ENCODE measurements at places on chromosomes 11 and 22.

DNA sequence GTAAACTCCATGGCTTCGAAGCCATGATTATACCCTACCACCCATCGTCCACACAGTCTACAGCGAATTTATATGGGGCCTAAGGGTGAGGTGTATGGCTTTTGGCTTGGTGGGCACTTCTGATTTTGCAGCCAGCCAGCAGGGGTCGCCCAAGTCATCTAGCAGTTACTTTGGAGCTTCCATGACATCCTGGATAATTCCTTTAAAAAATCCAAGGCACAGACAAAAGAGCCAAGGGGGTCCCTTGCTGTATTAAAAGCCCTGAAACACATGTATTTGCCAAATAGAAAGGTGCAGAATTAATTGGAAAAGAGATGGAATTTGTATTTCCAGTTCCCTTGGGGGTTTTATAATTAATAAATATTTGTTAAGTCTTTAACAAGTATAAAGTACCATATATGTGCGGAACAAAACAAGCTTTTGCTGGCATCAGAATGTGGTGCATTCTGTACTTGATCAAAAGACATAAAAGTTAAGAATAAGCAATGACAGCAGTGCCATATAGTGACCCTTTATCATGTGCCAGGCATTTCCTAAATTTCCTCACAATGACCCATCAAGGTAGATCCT lies 132.8 kb upstream of the PITPNB start:
- no peak for DNase-seq

DNA sequence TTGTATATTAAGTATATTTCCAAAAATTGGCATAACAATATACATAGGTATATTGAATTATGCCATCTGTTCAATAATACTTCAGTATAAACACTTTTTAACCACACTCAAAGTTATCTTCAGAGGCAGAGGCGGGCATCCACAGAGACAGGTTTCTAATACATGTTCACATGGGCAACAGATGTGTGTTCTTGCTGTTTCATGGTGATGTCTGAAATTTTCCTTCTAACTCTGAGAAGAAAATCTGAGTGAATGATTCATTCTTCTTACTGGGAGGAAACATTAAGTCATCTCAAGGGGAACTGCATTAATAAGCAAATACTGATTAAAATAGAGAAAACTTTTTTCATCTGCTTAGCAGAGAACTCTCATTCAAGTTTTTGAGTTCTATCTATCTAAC lies 1074.5 kb downstream of the LRRC4C start:
- DNase-seq, result no peak

GRCh38 chr22:47878460-47878859 lies 1116.0 kb downstream of the TBC1D22A start:
- DNase-seq, result no peak

GRCh38 chr22:24128631-24129262 lies 52.5 kb upstream of the SUSD2 start:
- DNase-seq, result no peak

DNA sequence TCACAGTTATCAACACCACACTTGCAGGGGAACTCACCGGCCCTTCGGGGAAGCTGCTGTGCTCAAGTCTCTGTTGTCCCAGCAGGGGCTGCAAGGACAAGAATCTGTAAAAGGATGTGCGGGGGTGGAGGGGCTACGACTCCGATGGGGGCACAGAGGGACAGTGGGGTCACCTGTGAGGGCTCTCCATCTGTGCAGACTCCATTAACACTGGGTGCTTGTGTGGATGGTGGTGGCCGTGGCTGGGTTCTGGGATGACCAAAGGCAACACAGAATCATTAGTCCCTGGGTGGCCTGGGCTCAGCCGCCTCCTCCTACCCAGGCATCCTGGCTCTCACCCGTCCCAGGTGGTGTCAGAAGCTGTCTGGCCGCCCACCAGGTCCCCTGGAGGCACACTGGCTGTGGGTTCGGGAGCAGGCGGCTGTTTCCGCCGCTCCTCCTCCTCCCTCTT lies 10.2 kb upstream of the RBM4B start:
- DNase-seq, result no peak

DNA sequence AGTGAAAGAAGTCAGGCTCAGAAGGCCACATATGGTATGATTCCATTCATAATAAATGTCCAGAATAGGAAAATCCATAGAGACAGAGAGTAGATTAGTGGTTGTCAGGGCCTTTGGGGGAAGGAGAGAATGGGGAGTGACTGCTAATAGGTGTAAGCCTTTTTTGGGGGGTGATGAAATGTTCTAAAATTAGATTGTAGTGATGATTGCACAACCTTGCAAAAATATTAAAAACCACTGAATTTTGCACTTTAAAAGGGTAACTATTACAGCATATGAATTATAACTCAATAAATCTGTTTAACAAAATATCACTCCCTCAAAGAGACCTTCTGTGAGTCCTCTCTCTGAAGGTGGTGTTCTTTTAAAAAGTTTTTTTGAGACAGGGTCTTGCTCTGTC lies 72.3 kb upstream of the GRK3 start:
- DNase-seq, result no peak

Measured in esophagus squamous epithelium (tissue), 5 donors.